ENCODE measurements at places on chromosomes 1 and 21.
A peak's percentile ranks its signal among the peaks of the same experiment; 100 is the strongest.

GRCh38 chr21:15306271-15306670 is 241.5 kb upstream of the NRIP1 start:
- no peak for DNase-seq

GRCh38 chr1:201505503-201505890 is 1.4 kb downstream of the CSRP1 start:
- peak; percentile 87 for DNase-seq

GRCh38 chr1:21906173-21907078 is 30.7 kb downstream of the HSPG2 start:
- DNase-seq, result peak; percentile 11

- no peak for DNase-seq
Measured at GRCh38 chr1:194846488-194846887, 1660.1 kb upstream of the B3GALT2 start.

DNA sequence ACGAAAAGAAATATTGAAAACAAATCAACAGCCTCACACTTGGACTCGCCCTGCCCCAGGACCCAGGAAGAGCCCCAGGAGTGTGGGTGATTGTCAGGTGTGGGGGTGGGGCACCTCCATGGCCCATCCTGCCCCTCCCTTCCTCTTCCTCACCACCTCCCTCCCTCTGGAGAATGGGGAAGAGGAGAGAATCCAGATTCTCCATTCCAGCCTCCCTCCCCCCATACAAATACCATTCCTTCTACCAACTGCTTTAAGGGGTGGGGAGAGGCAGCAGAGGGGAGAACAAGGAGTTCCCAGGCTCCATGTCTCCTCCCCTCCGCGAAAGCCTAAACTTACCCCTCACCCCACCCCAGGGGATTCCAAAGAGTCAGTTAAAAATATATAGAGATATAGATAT is 36.7 kb downstream of the MEF2D start:
- peak; percentile 94 for DNase-seq

- DNase-seq, result no peak
Measured at GRCh38 chr1:56973923-56974742, 8.3 kb upstream of the C8B start.

DNA sequence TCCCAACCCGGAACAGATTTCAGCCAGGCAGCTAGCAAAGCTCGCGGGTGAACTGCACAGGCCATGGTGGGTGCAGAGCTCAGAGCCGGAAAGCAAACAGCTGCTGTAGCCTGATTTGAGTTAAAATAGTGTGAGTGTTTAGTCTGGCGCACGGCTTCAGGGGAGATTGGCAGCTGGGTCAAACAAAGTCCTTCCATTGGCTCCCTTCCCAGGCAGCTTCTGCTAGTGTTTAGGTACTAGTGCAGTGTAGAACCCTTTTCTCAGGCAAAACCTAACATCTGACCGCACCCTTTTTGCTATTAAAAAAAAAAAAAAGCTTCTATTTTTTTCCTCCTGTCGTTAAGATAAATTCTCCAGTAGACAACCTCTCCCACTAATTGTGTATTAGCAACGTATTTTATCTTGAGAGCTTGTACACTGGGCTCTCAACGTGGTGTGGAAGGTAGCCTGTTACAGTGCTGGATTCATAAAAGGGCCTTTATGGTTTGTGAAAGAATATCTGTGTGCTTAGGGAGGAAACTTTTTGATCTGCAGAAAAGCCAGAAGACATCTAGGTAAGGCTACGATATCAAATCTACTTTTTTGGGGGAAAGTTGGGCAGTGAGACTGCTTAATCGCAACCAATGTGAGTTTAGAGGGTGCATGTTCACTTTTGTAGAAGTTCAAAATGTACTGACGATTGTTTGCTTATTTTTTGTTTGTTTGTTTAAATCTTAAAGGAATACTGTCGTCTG is 689.6 kb downstream of the USP25 start:
- no peak for DNase-seq

DNA sequence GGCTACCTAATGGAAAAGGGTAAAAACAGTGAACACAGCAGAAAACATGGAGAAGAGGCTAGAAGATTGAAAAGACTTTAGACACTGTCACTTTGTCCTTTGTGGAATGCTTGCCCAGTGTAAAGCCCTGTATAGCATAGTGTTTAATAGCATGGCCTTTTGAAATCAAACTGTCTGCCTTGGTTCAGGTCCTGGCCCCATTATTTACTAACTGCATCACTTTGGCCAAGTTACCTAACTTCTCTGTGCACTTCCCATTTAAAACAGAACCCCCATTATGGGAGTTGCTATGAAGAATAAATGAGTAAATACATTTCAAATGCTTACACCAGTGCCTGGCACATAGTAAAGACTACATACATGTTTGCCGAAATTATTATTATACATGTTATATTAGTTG is 12.1 kb downstream of the PHC2 start:
- DNase-seq, result no peak

DNA sequence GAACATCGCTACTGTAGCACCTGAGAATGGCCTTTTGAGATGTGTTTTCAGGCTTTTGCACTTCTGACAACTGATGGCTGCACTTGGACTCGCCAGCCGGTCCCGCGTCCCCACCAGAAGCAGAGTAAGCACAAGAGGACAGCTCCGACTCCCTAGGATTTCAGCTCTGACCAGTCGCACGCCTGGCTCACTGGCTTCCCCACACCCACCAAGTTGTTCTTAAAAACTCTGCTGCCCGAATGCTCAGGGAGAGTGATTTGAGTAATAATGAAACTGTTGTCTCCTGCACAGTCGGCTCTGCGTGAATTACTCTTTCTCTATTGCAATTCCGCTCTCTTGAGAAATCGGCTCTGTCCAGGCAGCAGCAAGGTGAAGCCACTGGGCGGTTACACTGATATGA is 40.2 kb upstream of the NLRP3 start:
- DNase-seq, result no peak

DNA sequence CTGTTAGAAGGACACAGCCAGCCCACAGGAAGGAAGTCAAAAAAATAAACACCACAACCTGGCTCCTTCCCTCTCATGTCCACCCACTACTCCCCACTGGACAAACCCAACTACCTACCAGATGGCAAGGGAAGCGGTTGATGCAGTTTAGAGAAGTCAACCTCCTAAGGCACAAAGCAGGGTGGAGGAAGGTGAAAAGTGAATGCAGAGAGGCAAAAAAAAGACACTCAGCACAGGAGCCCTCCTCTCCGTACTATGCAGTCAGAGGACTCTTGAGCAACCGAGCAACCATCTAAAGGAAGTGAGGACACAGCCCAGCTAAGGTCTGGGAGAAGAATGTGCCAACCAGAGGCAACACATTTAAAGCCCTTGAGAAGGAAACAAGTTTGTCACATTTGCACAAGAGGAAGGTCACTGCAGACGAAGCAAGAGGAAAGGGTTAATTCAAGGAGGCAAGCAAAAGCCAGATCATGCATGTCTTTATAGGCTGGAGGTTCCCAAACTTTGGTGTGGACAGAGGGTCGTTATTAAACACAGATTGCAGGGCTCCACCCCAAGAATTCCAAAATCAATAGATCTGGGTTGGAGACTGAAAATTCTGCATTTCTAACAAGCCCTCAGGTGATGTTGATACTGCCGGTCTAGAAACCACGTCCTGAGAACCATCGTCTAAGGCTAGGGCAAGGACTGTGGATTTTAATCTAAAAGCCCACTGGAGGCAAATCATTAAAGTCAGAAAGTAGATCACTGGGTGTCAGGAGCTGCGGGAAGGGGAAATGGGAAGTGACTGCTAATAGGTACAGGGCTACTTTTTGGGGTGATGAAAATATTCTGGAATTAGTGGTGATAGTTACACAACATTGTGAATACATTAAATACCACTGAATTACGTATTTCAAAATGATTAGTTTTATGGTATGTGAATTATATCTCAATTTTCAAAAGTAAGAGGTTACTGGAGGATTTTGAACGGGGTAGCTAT is 19.7 kb downstream of the TP53BP2 start:
- DNase-seq, result no peak

DNA sequence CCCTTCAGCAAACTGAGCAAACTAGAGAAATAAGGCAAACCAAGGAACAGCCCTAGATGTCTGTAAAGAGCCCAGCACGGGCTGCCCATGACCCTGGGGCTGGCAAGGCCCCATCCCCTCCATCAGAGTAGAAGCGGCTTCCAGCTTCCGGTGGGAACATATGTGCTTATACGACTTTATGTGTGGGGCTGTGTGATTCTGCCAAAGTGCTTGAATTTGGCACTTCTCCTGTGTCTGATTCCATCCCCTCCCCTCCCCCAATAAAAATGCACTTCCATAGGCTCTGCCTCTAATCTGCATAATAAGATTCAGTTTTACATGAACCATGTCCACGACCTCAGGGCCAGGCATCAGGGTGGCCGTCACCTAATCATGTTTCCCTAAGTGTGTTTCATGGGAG is 236.6 kb downstream of the DSCAM start:
- DNase-seq, result no peak

DNA sequence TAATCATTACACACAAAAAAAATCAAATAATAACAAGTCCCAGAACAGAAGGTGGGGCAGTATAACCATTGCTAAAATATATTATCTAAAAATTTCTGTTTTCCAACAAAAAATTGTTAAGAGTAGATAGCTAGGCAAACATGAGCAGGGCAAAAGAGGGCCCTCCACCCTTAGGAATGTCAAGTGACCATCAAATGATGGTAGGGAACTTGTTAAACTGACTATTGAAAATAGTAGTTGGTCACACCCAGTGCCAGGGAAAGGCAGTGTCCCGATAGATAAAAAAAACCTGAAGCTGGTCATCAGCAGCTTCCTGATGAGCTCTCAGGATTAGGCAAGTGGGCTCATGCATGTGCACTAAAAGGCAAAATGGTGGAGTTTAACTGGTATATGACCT is 18.4 kb upstream of the COP1 start:
- no peak for DNase-seq

- no peak for DNase-seq
Measured at GRCh38 chr1:216144661-216145450, 278.4 kb downstream of the USH2A start.

DNA sequence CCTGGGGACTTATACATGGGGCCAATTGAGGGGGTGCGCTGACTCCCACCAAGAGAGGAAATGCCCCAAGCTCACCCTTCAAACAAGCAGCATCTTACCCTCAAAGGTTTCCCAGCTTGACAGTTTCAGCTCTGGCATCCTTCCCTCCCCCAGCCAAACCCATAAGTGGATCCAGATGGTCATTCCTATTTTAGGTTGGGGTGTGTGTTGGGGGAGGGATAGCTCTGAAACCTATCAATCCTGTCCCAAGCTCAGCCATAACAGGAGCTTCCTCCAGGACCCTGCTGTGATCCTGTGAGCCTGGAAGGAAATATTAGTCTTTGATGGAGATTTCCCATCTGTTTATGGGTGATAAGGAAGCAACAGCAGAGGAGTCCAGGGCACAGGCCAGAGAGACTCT is 3.4 kb upstream of the TMEM222 start:
- no peak for DNase-seq

GRCh38 chr1:74731399-74732052 is 1.3 kb downstream of the CRYZ start:
- no peak for DNase-seq
